T-helper 17 cell (primary cell): ENCODE measurements at places on chromosomes 12 and 14. TPM values are rescaled to one million over a fixed set of nuclear protein-coding genes. Genes with fewer than 3 reads are reported as not detected.
A peak's percentile ranks its signal among the peaks of the same experiment; 100 is the strongest.

- no peak for DNase-seq
These were observed 84.8 kb downstream of the NRXN3 start for GRCh38 chr14:78254911-78255461.

GRCh38 chr12:123474485-123475245 lies 16.7 kb downstream of the SNRNP35 start:
- DNase-seq: no peak

Gene FITM1
- total RNA-seq: 1.9 TPM

Gene TAS2R42
- not detected for total RNA-seq

DNA sequence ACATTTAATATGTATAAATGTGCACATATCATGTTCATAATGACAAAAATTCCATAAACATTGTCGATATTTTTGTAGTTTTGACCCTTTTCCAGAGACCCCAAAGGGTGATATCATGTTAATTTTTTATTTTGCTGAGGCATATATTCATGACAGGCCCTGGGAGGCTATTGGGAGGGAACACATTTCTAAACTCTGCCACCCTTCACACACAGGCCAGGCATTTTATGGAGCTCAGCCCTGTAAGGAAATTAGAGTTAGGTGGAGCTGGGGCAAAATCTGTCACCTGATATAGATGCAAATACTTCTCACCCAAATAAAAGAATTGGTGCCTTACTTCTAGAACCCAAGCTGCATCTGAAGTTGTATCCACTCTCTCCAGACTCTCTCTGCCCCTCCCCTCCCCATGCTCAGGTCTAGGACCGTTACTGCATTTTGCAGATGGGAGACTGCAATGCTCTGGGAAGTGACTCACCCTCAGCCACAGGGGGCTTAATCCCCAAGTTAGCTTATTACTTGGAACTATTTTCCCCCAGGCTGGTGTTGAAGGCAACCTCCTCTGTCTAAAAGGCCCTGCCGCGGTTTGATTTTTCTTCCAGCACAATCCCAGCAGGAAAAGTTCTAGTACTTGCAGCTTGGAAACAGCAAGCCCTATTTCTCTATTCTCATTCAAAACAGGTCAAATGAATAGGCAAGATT lies 238.9 kb downstream of the EMP1 start:
- DNase-seq: no peak

Gene PRIMA1
- total RNA-seq: not detected

DNA sequence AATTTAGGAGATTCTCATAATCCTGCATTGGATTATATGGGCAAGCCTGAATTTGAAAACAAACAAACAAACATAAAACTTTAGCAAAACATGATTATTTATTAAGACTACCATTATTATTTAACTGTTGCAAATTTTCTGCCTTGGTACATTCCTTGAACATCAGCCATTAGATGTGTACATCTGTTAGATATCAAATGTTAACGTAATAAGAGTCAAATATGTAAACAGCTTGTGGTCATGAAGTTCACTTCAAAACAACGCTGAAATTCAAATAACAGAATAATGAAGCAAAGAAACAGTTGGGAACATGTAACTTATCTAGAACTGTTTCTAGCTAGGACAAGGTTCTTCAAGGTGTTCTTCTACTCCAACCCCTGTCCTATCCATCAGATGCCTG lies 14.3 kb upstream of the TMX1 start:
- DNase-seq: no peak

Gene CNOT2
- 114 TPM for total RNA-seq

Gene CLEC4A
- total RNA-seq: 1.4 TPM

DNA sequence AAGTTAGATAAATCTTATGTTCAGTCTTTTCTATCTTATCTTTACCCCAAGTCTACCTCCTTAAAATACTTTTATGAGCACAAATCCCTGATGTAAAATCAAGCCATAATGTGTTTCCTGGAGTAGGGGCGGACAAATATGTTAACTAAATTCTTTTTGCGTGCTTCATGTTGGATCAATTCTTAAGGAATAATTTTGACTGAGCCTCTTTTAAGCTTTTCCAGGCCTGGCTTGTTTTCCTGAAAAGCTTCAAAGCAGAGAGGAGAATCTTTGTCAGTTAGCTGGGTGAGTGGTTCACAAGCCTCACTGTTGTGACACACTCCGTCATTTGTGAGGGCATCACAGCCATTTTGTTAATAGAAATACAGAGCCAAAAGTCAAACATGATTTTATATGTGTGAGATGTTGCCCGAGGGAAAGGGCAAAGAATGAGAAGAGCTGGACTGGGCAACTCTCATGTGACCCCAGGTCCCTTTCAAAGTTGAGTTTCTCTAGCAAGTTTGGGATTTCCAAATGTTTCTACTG lies 468.9 kb downstream of the RGS6 start:
- no peak for DNase-seq

Gene WNT1
- total RNA-seq: 2.2 TPM

DNA sequence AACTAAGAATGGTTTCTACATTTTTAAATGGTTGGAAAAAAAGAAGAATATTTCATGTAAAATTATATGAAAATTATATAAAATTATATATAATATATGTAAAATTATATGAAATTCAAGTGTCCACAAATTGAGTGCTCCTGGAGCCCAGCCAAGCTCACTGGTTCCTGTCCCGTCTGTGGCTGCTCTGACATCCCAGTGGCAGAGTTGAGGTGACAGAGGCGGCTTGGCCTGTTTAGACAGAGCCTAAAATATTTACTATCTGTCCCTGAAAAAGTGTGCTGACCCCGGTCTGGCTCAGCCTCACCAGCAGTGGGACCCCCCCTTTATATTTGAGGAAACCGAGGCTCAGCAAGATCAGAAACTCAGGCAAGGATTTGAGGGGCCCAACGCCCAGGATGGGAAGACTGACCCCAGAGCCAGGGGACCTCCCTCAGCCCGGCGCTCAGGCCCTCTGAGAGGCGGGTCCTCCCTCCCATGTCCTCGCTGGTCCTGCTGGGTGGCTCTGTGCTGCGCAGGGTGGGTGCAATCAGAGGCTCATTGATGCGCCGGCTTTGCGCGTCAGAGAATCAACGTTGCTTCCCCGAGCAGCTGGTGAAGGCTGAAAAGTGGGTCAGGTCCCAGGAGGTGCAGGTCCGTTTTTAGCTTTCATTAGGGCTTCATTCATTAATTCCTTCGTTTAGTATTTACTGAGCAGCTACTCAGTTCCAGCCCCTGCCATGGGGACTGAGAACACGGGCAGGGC lies 21.5 kb upstream of the BEGAIN start:
- DNase-seq: no peak

DNA sequence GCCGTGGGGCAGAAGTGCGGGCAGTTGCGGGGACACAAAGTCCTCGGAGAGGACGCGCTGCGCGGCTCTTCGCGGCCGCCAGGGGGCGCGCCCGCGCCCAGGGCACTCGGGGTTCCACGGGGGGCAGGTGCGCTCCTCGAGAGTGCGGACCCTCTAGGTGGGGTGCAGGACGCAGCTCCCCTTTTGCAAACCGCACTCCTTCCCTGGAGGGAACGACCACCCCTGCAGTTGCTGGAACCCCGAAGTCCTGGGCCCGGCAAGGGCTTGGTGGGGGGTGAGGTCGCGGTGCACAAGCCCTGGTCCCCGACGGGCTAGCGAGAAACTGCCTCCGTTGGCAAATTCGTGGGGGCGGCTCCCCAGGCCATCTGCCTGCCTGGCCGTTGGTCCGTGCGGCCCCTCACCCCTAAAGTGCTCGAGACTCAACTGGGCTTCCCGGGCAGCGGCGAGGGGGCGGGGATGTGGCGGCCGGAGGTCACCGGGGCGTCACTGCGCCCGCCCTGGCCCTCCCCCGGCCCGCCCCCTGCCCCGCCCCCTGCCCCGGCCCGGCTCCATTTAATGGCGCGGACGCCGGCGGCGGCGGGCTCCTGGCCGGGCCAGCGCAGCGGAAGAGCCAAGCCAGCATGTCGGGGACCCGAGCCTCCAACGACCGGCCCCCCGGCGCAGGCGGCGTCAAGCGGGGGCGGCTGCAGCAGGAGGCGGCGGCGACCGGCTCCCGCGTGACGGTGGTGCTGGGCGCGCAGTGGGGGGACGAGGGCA lies at the start of gene ADSS1:
TSS of gene ADSS1 (plus strand) at position 579 of the 756 bp plus-strand sequence. CDS start at position 621, 42 bp downstream.
- peak; percentile 63 for DNase-seq

- no peak for DNase-seq
These were observed 9.4 kb downstream of the SYNE2 start for GRCh38 chr14:63862163-63862562.

Gene RASSF8
- total RNA-seq: not detected

GRCh38 chr12:107225635-107226034 lies 132.3 kb upstream of the CRY1 start:
- no peak for DNase-seq

Gene BICDL1
- total RNA-seq: 135 TPM

Gene LTBP2
- total RNA-seq: 0.57 TPM

Gene CHST11
- 78.3 TPM for total RNA-seq

DNA sequence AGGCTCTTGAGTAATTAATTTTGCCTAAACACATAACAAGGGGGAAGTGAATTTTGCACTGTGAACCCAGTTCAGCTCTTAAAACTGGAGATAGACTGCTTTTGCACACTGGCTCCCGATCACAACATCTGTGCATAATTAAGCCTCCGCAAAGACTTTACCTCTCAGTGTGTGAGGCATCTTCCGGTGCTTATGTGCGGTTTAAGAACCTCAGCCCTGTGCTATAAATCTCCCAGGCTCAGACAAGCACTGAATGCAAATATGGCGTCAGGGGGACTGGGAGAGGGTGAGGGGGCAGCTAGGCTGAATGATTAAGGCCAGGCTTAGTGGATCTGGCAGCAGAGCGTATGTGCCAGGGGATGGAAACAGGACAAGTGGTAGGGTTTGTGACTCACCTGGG lies 103.3 kb downstream of the ADCK1 start:
- no peak for DNase-seq

- DNase-seq: peak; percentile 24
These were observed 1.8 kb downstream of the ZDHHC22 start for GRCh38 chr14:77139540-77140358.

Gene ACRBP
- total RNA-seq: 3.4 TPM

- DNase-seq: no peak
These were observed 45.1 kb upstream of the ATF1 start for GRCh38 chr12:50718760-50719159.

DNA sequence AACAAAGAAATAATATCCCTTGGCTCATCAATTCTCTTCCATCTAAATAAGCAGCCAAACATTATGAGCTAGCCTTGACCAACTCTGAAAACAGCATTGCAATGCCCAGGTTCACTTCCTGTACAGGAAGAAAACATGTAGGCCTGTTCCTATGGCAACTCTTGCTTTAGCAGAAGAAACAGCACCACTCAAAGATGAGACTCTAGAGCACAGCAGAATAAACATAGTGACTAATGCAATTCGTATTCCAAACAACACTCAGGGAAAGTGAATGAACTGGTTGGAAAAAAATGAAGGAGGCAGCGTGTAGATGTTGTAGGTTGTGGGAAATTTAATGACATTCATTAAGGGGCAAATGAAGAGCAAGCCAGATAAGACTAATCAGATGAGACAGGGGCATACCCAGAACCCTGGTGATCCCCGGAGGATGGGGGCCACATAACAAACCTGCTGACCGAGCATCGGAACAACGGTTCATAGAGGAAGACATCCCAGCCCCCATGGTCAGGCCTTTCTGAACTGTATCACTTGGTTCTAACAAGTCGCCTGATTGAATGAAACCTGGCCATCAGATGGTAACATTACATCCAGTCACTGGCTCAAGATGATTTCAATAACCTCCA lies 9.0 kb downstream of the ARHGDIB start:
- no peak for DNase-seq

Gene SOAT2
- 0.83 TPM for total RNA-seq

GRCh38 chr14:58865514-58866281 lies 227.9 kb downstream of the DACT1 start:
- no peak for DNase-seq

DNA sequence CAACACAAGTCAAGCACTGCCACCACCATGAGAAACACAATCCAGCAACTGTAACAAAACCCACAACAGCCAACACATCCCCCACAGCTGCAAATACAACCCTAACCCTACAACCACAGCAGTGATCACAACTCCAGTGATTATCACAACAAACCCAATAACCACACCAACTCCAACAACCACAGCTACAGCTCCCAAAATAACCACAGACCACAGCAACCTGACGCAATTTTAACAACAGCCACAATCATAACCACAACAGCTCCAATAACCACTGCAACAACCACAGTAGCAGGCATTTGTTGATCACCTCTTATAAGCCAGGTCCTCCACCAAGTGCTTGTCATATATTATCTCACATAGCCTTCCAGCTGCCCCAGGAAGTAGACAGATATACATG lies 42.2 kb upstream of the FAM181A start:
- no peak for DNase-seq

DNA sequence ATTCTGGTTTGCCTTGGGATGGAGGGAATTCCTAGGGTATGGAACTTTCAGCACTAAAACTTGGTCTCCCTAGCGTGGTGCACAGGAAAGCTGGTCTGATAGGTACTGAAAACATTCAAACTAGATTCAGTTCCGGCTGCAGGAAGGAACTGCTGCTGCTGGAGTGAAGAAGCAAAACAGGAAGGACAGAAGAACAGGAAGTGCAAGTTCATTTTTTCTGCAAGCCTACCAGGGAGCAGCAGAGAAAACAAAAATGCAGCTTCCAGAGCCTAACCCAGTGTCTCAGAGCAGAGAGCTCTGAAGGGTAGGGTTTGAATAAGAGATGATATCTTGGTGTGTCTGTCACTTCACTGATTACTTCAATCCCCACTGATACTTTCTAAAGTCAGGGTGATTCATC lies 165.2 kb downstream of the VRK1 start:
- no peak for DNase-seq

DNA sequence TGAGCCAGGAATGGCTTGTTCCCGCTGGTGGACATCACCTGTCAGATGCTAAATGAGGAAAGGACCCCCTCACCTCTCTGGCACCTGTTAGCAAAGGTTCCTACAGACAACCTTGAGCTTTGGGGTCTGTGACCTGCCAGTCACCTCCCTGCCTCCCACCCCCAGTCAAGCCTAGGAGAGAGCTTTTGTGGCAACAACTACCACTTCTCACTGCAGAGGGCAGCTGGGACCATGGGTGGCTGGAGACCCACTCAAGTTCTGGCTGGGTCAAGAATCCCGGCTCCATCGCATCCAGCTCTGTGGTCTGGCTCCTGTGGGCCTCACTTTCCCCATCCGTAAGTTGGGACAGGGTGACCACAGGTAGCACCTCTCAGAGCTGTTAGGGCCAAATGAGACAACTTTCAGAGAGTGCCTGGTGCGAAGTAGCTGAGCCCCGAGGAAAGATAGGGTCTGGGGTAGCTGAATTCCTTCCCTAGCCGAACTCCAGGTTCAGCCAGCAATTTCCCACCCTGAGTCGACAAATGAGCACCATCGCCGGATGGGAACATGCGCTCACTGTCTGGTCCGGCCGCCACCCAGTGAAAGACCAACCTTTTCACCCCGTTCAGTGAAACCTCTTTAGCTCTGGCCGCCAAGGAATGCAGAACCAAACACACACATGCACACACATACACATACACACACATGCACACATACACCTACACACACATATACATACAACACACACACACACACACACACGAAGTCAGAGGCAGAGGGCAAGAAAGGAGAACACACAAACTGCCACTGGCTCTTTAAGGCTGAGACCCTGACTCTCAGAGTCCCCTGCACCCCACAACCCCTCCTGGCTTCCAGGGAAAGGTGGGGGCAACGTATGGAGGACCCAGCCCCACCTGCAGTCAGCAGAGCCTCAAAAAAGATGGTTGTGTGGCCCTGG lies 1.9 kb downstream of the TMEM119 start:
- DNase-seq: no peak

- DNase-seq: no peak
These were observed 161.6 kb upstream of the SOX5 start for GRCh38 chr12:24111086-24111485.

- DNase-seq: peak; percentile 15
These were observed 1.3 kb downstream of the TRIM9 start for GRCh38 chr14:51093371-51094281.

- no peak for DNase-seq
These were observed 56.0 kb upstream of the HECTD1 start for GRCh38 chr14:31263485-31264133.

- no peak for DNase-seq
These were observed 3.1 kb upstream of the TCTN2 start for GRCh38 chr12:123667771-123668170.
